ENCODE measurements at places on chromosomes 4 and X.

DNA sequence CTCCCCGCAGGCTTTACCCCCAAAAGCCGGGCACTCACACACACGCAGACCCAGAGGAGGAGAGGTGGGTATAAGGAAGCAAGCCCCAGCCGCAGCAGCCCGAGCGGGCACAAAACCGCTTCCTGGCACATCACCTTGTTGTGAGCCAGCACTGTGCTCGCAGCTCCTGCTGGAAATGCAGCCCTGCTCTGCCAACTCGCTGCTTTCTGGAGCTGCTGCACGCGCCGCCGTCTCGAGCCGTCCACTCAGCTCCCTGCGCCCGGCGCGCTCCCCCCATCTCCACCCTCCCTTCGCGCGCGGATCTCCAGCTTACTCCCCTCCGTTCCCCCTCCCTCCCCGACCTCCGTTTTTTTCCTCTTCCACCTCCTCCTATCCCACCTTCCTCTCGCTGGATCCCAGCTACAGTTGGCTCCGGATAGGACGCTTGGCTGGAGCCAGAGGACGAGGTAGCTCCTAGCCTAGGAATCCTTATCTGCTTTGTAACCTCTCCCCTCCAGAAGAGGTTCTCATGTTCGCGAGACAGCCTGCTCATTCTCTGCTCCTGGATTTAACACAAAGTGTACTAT is at the start of gene SPOCK3:
TSS of gene SPOCK3 (minus strand) at position 179 of the 566 bp plus-strand sequence.
- DNase-seq = peak; percentile 23

GRCh38 chr4:19009881-19010280 is 988.3 kb upstream of the LCORL start:
- DNase-seq = no peak

DNA sequence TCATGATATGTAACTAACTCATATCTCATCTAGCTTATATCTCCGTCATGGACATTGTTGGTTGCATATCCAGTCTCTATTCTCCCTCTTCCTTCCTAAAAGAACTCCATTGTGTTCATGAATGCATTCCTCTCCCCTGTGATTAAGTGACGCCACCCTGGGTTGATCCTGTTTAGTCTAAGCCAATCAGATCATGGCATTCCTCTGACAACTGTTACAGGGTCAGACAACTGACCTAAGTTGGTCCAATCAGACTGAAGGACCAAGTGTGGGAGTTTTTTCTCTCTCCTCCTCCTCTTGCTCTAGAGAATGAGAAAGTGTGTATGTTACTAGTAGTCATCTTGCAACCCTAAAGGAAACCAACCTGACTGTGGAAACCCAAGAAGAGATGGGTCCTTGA is 3.6 kb downstream of the APOO start:
- DNase-seq = no peak

DNA sequence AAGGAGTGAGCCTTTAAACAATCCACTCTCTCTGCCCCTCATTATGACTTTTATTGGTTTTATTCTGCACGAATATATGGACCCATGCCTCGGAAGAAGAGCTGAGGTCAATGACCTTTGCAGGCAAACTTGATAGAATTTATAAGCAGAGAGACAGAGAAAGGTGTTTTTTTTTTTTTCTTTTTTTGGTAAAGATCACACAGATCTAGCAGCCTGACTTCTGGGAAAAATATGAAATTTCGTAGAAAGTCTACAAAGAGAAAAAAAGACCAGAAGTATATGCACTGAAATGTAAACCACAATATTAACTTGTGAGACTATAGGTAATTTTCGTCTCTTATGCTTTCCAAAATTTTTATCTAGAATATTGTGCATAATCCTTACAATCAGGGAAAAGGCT is 61.6 kb downstream of the LEF1 start:
- no peak for DNase-seq

DNA sequence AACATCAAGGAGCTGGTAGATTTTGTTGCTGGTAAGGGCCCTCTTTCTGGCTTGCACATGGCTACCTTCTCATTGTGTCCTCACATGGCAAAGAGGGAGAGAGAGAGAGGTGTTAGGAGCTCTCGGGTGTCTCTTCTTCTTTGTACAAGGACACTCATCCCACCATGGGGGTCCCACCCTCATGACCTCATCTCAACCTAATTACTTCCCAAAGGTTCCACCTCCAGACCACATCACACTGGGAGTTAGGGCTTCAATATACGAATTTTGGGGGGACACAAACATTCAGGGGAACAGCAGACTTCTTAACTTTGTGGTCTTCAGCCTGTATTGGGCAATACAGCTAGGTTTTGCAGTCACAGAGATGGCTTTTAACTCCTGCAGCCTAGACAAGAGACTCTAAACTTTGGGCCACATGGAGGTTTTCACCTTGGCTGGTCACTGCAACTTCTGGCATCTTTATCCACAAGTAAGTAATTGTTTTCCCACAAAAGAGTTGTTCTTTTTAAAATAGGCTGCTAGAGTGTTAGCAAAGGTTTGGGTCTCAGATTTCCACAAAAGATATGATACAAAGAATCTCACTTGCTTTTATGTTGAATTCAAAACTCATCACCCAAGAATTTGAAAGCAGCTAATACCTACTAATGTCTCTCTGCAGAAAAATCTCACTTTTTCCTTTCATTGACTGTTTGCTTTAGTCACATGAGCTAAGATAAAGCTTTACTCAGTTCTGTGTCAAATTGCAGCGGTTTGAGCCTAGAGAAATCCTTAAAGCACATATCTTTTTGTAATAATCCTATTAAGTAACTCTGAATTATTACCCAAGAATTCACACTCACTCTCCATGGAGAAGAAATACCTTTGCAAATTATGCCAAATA is 39.6 kb upstream of the BBS12 start:
- peak; percentile 43 for DNase-seq

- DNase-seq = no peak
Measured at GRCh38 chr4:73445383-73446335, 9.6 kb downstream of the AFP start.

- DNase-seq = no peak
Measured at GRCh38 chrX:10244915-10245622, 88.3 kb downstream of the CLCN4 start.

GRCh38 chrX:130468395-130468923 is 66.7 kb downstream of the RBMX2 start:
- DNase-seq = no peak

DNA sequence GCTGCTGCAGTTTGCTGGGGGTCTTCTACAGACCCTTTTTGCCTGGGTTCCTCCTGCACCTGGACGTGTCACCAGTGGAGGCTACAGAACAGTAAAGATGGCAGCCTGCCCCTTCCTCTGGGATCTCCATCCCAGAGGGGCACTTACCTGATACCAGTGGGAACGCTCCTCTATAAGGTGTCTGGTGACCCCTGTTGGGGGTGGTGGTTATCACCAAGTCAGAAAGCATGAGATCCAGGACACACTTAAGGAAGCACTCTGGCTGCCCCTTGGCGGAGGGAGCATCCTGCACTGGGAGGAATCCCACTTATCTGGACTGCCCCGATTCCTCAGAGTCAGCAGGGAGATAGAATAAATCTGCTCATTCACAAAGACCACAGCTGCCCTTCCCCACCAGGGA is 218.9 kb upstream of the GALNTL6 start:
- DNase-seq = no peak

DNA sequence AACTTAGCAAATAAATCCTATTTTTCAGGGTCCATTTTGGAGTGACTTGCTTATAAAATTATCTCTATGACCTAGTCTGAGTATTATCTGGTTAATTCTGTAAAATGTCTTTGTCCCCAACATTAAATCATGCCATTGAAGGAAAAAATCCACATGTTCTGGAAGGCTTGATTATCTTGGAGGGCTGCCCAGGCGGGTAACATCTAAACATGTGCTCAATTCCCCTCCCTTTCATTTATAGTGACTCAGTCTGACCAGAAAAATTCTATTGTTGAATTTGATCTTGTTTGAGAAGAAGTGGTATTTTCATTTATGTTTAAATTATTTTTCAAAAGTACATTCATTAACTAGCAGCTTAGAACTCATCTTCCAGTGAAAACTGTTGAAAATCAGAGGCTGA is 55.4 kb upstream of the SLC10A7 start:
- no peak for DNase-seq

DNA sequence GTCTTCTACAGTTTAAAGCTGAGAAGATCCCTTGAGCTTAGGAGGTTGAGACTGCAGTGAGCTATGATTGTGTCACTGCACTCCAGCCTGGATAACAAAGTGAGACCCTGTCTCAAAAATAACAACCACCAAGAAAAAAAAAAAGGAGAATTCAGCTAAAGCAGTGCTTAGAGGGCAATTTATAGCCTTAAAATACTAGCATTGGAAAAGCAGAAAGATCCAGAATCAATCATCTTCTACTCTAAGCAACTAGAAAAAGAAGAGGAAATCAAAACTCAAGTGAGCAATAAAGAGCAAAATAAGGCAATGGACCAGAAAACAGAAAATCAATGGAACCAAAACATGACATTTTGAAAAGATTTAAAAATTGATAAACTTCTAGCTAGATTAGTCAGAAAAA is 639 bp upstream of the PI4K2B start:
- DNase-seq = no peak

DNA sequence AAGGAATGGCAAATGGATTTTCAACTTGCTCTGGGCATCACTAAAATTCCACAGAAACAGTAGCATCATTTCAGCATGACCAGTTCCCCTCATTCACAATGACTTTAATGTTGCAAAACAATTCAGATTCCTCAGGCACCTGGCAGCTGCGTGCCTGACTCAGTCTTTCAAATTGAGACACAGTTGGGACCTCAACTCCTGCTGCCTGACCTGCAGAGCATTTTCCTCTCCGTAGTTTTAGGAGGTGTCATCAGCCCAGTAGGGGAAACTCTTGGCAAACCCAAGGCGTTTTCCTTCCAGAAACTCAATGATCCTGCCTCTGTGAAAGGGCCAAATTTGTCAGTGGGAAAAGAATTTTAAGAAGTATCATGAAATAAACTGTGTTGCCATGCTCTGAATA is 388.9 kb downstream of the SPRY1 start:
- peak; percentile 83 for DNase-seq

DNA sequence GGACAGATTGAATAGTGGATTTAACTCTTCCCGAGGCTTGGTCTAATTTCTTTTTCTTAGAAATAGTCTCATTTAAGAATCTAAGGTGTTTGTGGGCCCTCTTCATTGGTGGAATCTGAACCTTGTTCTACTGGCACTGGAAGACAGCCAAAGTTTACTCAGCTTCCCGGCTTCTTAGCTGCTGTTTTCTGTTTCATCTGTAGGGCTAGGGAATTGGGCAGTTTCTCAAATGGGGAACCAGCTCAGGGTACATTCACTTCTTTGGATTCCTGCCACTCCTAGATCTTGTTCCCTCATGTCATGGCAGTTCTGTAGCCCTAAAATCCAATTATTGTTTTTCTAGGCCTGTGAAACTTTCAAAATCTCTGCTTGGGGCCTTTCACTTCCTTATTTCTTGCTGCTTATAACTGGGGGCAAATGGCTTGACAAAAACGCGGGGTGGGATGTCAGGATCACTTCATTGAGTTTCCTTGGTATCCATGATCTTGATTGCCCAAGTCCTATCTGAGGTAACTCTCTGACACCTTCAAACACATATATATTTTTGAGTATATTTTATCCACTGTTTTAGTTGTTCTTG is 985.0 kb downstream of the C4orf33 start:
- no peak for DNase-seq

DNA sequence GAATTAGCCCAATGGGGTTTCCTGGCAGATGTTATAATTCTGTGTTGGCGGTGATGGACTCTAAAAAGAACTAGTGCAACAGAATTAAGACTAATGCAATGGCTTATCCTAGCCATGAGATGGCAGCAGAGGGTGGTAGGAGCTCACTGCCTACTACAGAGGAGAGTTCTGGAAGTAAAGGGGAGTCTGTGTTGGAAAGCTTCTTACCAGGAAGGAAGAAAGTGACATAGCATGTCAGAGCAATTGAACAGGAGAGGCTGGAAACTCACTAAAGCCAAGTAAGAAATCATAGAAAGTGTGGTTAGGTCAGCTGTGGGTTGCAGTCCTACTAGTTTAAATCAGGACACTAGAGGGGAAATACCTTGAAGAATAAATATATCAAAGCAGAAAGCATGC is 6.3 kb upstream of the TRPC5OS start:
- peak; percentile 27 for DNase-seq

GRCh38 chr4:18020671-18021469 is 685 bp downstream of the LCORL start:
- DNase-seq = peak; percentile 86

DNA sequence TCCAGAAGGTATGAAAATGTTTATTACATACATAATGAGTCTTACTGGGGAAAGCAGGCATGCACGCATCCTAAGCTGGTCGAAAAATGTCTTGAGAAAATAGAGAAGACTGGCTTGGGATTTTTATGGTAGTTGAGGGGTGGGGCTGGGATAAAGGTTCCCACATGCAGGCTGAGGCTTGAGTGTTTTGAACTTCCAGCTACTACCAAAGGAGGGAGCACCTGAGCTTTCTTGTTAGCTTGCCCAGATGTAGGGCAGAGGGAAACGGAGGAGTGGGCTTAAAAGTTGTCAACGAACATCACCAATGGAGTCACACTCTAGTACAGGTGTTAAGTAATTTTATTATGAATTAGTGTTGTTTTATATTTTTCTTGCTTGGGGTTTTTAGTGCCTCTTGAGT is 39.6 kb upstream of the SRPX start:
- DNase-seq = no peak

DNA sequence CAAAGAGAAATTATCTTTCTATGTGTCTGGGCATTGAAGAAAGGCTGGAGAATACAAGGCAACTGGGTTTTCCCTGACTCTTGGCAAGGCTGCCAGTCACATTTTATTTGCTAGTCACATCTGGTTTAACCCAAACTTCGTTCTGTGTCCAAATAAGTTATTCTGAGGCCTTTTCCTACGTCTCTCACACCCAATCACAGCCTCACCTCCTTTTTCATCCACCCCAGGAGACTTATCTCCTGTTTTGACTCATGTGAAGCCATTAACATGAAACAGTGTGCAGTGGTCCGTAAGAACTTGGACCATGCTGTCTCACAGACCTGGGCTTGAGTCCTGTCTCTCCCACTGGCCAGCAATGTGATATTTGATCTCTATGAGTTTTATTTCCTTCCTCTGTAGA is 59.3 kb downstream of the CNGA2 start:
- no peak for DNase-seq

DNA sequence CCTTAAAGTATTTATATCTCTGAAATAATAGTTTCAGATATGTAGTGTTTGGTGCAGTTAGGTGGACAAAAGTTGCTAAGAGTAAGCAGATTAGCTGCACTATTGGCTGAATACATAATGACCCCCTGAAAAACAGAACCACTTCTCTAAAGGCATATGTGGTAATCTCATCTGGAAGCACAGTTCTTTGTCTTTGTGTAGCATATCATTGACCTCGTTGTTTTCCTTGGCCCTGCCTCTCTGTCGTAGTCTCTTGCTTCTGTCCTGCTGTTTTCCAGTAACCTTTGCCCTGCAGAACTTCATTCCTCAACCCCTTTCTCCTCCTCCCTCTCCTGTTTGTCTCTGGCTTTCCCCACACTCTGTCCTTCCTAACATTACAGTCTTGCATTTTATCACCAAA is 41.4 kb downstream of the JADE3 start:
- DNase-seq = no peak

- DNase-seq = no peak
Measured at GRCh38 chrX:151713849-151714248, 2.0 kb upstream of the FATE1 start.

Data from fibroblast of skin of right quadriceps (primary cell).